ENCODE measurements at places on chromosomes 4 and X.

DNA sequence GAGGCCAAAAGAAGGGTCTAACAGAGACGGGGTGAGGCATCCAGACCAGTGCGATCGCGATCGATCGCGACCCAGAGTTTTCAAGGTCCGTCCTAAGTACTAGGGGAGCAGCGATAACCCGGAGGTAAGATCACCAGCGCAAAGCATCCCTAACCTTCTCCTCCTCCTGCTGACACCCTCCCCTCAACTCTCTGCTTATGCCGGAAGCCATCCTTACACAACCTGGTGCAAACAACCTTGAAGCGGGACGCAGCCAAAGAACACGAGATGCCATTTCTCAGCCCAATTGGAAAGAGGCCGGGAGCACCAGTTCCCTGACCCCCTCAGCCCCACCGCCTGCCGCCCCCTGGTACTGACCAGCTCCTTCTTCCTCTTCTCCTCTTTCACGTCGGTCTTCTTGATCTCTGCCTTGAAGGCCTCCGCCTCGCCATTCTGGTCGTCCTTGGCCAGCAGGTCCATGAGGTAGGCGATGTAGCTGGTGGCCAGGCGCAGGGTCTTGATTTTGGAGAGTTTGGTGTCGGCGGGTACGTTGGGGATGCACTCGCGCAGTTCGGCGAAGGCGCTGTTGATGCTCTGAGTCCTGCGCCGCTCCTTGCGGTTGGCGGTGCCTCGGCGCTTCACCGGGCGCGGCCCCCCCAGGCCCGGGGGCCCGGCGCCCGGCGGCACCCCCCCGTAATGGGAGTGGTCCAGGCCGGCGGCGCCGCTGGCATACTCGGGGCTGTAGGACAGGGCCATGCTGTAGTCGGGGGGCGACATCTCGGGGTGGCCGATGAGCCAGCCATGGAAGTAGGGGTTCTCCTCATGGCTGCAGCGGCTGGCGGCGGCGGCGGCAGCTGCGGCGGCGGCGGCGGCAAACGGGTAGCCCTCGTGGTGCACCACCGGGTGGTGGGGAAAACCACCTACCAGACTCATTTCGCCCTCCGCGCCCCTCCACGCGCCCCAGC lies 1.4 kb downstream of the HAND2 start:
- no peak for DNase-seq

- no peak for DNase-seq
Measured at GRCh38 chr4:156439576-156440200, 486.0 kb upstream of the CTSO start.

DNA sequence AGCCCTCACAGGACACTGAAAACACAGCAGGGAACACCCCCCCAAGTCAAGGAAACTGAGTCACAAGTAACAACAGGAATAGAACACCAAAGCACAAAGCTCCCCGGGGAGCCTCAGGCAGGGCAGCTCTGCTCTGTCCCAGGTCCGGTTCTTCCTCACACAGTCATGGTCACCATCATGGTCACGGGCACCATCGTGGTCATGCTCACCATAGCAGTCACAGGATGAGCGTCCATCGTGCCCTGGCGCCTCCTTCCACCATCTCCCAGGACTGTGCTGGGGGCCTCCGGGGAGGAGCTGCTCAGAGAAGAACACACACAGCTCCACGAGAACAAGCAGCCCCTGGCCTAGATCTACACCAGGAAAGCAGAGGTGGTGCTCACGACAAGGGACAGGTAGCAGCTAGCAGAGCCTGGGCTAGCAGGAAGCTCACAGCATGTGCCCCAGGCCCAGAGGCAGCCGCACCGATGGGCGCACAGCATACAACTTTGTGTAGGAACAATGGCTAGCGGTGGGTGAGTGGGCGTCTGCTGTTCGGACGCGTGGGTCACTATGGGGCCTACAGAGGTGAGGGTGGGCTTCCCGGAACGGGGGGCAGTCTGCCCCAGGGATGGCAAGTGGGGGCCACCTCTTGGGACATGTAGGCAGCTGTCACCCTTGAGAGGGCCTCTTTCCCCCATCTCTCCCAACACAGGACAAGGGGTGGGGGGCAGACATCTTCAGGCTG lies 3.4 kb downstream of the PNMA6F start:
- no peak for DNase-seq

- no peak for DNase-seq
Measured at GRCh38 chrX:136627409-136627808, 20.5 kb upstream of the CD40LG start.

DNA sequence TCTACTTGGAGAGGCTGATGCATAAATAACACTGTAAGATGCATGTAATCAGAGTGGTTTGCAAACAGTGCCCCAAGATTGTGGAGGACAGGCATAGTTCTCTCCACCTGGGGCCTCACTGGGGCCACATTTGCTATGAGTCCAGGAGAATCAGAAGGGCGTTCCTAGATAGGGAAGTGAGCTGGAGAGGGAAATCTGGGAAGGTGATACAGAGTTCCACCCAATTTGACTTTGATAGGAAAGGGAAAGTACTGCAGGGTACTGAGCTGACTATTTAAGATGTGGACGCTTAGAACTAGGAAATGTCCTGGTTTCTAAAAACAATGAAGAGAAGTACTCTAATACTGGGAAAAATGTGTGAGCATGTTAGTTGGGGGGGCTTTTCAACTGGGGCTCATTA lies 33.9 kb downstream of the FAM9C start:
- DNase-seq, result no peak

- no peak for DNase-seq
Measured at GRCh38 chrX:22122510-22122909, 90.4 kb downstream of the PHEX start.

- DNase-seq, result no peak
Measured at GRCh38 chr4:988726-989721, 2.2 kb downstream of the IDUA start.

DNA sequence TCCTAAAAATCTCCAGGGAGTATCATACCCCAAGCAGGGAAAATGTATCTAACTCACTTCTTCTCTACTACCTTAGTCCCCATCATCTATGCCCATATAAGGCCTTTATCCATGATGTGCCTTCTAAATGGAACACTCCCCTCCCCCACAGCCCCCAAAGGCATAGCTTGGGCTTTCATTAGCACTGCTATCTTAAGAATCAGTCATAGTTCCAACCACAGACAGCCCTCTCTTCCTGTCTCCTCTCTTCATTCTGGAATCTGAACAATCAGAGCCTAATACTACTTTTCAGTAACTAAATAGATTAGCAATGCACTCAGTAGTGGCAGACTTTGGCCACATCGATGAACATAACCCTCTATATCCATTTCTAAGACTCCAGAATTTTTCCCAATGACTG lies 313.2 kb upstream of the DKK2 start:
- DNase-seq, result no peak

- DNase-seq, result no peak
Measured at GRCh38 chrX:154355094-154355775, 19.2 kb downstream of the FLNA start.

DNA sequence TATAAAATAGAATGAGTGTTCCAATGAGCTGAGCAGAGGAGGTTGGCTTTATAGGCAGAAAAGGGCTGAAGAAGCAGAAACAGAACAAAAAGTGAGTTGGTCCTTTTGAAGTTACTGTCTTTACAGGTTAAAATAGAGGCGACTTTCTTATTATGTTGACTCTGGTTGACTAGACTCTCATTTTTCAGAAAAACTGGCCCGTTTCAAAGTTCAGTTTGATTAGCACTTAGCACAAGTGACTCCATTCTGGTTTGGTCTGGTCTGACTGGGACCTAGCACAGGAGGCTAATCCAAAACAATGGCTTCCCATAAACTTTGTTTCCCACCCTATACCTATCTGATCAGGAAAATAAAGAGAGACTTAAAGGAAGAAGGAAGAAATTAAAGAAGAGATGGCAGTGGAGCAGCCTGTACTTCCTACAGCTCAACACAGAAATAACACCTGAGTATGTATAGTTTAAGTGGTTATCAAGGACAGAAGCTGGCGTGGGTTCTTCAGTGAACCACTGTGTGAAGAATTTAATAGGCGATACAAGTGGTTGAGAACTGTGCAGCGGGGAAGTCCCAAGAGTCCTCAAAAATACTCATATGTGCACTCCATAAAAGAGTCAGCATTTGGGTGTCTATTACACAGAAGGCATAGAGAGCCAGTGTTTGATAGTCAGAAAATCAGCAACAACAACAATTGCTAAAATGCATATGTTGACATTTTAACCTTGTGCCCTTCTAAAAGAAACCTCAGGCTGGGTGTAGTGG lies 554.8 kb upstream of the HTR2C start:
- no peak for DNase-seq

- no peak for DNase-seq
Measured at GRCh38 chr4:88759039-88759894, 61.6 kb upstream of the NAP1L5 start.

DNA sequence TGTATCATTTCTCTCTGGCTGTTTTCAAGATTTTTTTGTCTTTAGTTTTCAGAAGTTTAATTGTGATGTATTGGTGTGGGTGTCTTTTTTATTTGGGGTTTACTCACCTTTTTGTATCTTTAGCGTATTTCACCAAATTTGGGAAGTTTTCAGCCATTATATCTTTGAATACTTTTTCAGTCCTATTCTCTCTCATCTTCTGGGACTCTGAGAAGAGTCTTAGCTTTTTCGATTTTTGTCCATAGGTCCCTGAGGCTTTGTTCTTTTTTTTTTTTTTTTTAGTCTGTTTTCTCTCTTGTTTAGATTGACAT lies 23.8 kb downstream of the KDM6A start:
- no peak for DNase-seq

DNA sequence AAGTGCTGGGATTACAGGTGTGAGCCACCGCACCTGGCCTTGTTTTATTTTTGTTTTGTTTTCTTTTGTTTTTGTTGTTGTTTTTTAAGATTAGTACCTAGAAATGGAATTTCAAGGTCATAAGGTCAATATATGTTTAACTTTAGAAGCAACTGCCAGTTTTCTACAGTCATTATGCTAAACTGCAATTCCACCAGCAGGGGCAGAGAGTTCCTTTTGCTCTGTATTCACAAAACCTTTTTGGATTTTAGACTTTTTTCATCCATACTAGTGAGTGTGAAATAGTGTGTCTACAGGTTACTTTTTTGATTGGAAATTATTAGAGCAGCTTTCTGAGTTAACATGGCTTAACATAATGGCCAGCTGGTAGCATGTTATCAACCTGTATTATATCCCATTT lies 580.6 kb downstream of the TRIML1 start:
- DNase-seq, result no peak

GRCh38 chrX:155544881-155545280 lies 67.9 kb downstream of the TMLHE start:
- DNase-seq, result no peak

- DNase-seq, result no peak
Measured at GRCh38 chr4:119172223-119172622, 36.6 kb downstream of the MYOZ2 start.

- DNase-seq, result no peak
Measured at GRCh38 chr4:185859111-185859510, 47.1 kb upstream of the SORBS2 start.

GRCh38 chrX:15165832-15166231 lies 104.1 kb downstream of the ASB9 start:
- DNase-seq, result no peak

DNA sequence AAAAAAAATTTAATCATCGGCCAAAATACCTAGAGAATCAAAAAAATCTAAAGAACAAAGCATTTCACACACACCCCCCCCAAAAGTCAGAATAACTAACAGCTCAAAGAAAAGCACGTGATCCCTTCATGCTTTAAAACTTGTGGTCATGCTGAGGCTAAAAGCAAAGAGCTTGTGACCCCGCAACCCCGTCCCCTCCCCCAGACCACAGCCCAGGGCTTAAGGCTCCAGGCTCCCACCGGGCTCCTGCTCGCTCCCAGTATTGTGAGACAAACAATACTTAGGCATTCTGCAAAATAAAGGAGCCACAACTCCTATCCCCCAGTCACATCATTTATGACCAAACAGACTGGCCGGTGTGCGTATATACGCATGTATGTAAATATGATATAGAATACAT lies 62.1 kb upstream of the CCDC160 start:
- DNase-seq, result no peak

GRCh38 chr4:95180531-95181242 lies 368.1 kb downstream of the UNC5C start:
- no peak for DNase-seq

DNA sequence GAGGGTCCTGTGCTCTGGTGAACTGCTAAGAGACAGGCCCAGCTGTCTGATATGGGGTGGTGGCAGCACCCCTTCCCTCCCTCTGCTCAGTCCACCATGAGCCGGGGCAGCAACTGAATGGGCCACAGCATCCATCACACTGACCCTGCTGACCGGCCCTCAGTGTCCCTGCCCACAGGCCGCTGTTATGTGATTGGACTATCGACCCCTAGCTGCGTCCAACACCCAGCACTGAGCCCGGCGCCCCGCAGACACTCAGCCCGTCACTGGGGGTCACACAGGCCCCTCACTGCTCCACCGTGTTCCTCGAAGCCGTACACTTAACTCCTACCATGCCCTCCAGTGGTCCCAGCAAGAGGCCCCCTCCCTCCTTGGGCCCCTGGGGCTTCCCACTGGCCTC lies 88.8 kb upstream of the PSAPL1 start:
- DNase-seq, result no peak

DNA sequence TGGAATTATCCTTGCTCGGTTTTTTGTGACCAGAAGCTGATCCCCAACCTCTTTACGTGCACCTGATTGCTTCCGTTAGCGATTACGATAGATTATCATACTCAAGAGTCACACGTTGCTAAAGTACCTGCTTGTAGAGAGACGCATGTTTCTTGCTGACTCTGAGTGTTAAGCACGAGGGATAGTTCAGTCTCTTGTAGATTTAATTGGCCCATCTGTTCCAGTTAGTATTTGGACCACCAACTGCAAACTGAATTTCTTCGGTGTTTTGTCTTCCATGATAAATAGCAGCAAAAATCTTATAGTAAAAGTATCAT lies 516 bp upstream of the COX18 start:
- DNase-seq, result no peak

GRCh38 chr4:170093973-170094535 lies 4.3 kb upstream of the AADAT start:
- no peak for DNase-seq

DNA sequence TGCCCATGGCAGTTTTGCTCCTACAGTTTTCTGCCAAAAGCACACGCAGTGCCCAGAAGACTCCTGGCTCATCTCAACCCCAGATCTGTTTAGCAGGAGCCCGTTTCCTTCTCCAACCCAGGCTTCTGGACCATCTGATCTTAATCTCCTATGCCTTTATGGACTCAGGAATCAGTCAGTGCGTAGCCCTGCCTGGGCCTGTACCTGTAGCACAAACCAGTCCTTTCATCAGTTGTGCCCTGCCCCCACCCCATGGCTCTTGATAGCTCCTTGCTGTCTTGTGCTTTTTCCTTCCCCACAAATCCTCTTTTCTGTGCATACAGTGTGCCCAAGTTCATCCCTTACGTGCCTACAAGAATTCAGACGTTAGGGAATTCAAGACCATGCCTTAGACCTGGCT lies 1.5 kb downstream of the ZNF718 start:
- no peak for DNase-seq

DNA sequence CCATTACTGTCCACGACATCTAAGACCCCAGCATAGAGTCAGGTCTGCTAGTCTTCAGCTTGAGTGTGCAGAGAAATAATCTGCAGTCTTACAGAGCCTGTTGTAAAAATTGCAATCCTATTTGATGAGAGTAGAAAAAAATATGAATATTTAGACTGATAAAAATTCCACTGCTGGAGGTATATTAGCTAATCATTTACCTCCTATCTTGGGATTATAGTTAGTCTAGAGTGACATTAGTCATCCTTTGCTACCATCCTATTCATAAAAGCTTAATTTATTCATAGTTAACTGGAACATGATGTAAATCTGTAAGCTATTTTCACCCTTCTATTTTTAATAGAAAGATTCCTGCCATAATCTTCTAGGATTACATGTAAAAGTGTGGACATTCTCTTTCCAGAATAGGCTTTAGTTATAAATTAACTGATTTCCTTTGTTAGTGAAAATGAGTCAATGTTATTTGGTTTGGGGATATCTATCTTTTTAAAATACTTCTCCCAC lies 26.7 kb downstream of the C4orf54 start:
- DNase-seq, result no peak

All from stimulated activated CD4-positive, alpha-beta T cell treated with anti-CD3 and anti-CD28 coated beads, Interleukin-15, amount 100 ng/mL, for 1 hour (primary cell).